Activated T-helper 2 cell treated with anti-CD3 and anti-CD28 coated beads, Interferon-gamma antibody, Interleukin-2, Interleukin-4, amounts not matched to agents 10 μg/mL and 5 μg/mL and 100 μg/mL, durations not matched to agents 14 hours and 24 hours and 36 hours (primary cell): ENCODE measurements at places on chromosomes 12 and 14.
A peak's percentile ranks its signal among the peaks of the same experiment; 100 is the strongest.

DNA sequence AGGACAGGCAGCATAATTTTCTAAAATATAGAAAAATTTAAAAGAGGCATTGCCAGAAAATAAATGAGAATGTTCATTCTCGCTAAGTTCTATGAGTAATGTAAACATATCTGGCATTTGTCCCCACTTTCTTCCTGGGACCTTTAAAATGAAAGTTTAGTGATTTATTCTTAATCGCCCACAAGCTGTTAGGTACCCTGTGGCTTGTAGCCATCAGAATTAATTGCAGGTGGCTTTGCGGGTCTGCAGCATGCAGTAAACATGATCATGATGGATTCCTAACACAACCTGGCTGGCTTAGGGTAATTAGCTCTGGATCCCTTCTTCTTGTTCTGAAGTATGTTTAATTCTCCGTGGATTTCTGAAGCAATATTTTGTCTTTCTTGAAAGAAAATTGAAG, 103.5 kb upstream of the FRMD6 start:
- H3K36me3 ChIP-seq = no peaks in the 10 kb centered on the region
- no peak for DNase-seq
- H3K27me3 ChIP-seq = peaks cover 26% of the 10 kb centered on the region

DNA sequence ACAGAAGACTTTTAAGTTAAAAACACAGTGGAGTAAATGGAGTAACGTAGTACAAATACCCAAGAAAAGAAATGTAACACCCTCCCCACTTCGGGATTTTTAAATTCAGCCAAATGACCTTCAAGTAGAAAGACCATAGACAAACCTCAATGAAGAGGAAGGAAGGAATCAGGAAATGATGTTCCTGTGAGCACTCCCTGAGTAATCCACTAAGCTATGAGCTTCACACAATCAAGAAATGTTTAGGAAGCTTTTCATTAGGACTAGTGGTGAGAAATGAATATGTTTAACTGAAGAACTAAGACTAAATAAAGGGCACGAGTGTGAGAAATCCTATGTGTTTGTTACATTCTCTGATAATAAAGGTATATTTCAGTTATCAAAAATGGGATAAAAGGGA, 10.1 kb downstream of the TCL1A start:
- H3K4me3 ChIP-seq = no peak overlapping the region
- H3K27me3 ChIP-seq = peaks cover 26% of the 10 kb centered on the region
- DNase-seq = no peak
- no peak overlapping the region for H3K27ac ChIP-seq
- no peaks in the 10 kb centered on the region for H3K36me3 ChIP-seq

GRCh38 chr12:51246254-51246853, 7.7 kb downstream of the DAZAP2 start:
- peaks cover 37% of the 10 kb centered on the region for H3K4me1 ChIP-seq
- H3K27me3 ChIP-seq = no peaks in the 10 kb centered on the region
- H3K4me3 ChIP-seq = peak overlapping the region; percentile 11
- no peak for DNase-seq
- H3K36me3 ChIP-seq = peaks cover 38% of the 10 kb centered on the region
- H3K27ac ChIP-seq = peak overlapping the region; percentile 62

GRCh38 chr14:96479435-96480146, 22.6 kb upstream of the PAPOLA start:
- no peak overlapping the region for H3K27ac ChIP-seq
- H3K36me3 ChIP-seq = no peaks in the 10 kb centered on the region
- no peak overlapping the region for H3K4me3 ChIP-seq
- H3K27me3 ChIP-seq = peaks cover 10% of the 10 kb centered on the region

DNA sequence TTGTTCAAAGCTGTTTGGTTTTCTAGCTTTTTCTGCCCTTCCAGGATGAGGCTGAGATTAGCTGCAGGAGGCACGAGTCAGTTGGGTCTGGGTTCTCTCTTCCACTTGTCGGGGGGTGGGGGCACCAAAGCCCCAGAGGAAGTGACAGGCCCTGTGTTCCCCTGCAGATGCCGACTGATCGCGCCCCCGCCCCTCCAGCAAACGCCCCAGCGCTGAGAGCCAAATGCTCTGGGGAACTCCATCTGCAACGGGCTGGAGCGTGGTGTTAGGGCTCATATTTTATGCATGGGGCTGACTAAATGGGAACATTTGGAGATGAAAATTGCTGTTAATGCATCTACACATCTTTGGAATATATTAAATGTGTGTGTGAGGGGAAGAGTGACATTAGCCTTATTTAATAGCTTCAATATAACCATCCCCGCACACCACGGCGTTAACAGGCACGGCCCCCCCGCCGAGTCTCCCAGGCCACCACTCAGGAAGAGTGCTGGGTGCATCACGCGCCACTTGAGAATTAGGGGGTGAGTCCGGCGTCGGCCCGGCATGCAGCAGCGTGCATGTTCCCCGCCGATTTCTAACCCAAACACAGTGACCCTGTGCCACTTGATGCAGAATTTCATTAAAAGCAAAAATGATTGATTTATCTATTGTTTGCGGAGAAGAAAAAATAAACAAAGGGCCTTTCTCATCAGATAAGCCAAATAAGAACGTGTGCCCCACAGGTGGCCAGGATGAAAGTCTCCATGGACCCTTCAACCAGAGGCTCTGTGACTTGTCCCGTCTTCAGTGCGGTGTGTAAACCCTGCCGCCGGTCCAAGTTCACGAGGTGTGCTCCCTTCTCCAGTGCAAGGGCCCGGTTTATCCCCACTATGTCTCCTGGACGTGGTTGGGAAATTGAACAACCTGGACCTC, 165.0 kb upstream of the RTL1 start:
- no peak for DNase-seq
- no peak overlapping the region for H3K27ac ChIP-seq
- no peaks in the 10 kb centered on the region for H3K36me3 ChIP-seq
- no peaks in the 10 kb centered on the region for H3K27me3 ChIP-seq
- H3K4me1 ChIP-seq = no peaks in the 10 kb centered on the region

- no peaks in the 10 kb centered on the region for H3K27me3 ChIP-seq
- no peak for DNase-seq
- no peak overlapping the region for H3K4me3 ChIP-seq
Observed at GRCh38 chr12:8956772-8957171, 7.3 kb upstream of the M6PR start.

GRCh38 chr12:11509326-11509725, 114.0 kb upstream of the PRB2 start:
- H3K4me3 ChIP-seq = no peak overlapping the region
- H3K27ac ChIP-seq = no peak overlapping the region
- DNase-seq = no peak

- H3K4me1 ChIP-seq = no peaks in the 10 kb centered on the region
- DNase-seq = no peak
- H3K4me3 ChIP-seq = no peak overlapping the region
- H3K36me3 ChIP-seq = no peaks in the 10 kb centered on the region
Observed at GRCh38 chr12:29792132-29792531, 8.4 kb upstream of the TMTC1 start.

- no peak overlapping the region for H3K4me3 ChIP-seq
- H3K27me3 ChIP-seq = peaks cover 7% of the 10 kb centered on the region
- H3K36me3 ChIP-seq = no peaks in the 10 kb centered on the region
Observed at GRCh38 chr12:95402096-95402495, 71.9 kb upstream of the METAP2 start.

GRCh38 chr12:13799574-13799973, 181.8 kb downstream of the GRIN2B start:
- no peaks in the 10 kb centered on the region for H3K36me3 ChIP-seq
- no peak for DNase-seq
- H3K4me3 ChIP-seq = no peak overlapping the region
- H3K27me3 ChIP-seq = no peaks in the 10 kb centered on the region
- H3K27ac ChIP-seq = no peak overlapping the region

DNA sequence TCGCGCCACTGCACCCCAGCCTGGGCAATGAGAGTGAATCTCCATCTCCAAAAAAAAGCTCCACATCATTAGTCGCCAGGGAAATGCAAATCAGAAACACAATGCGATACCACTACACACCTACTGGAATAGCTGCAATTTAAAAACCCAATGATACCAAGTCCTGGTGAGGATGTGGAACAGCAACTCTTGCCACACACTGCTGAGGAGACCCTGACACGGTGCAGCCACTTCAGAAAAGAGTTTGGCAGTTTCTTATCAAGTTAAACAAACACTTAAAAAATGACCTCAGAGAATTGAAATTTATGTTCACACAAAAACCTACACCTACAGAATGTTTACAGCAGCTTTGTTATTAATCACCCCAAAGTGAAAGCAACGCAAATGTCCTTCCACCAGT, 12.1 kb downstream of the P2RX2 start:
- no peak overlapping the region for H3K4me3 ChIP-seq
- peaks cover 65% of the 10 kb centered on the region for H3K36me3 ChIP-seq
- H3K4me1 ChIP-seq = no peaks in the 10 kb centered on the region
- H3K27me3 ChIP-seq = no peaks in the 10 kb centered on the region
- no peak for DNase-seq

- peaks cover 8% of the 10 kb centered on the region for H3K36me3 ChIP-seq
- no peak overlapping the region for H3K4me3 ChIP-seq
- H3K27me3 ChIP-seq = no peaks in the 10 kb centered on the region
Observed at GRCh38 chr12:57840726-57841125, 5.8 kb downstream of the CTDSP2 start.

DNA sequence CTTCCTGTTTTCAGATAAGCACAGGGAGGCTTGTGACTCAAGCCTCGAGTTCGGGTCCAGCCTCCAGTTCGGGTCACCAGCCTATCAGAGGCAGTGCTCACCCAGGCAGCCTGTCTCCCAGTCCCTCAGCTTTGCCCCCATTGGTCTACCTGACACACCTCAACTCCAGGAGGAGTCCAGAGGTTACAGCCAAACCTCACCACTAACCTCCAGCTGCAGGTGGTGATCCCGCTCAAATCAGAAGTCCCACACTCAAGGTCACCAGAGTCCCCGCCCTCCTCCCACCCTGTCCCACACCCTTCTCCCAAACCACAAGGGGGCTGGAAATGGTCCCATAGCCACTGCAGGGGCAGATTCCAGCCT, 42.1 kb downstream of the KDM2B start:
- DNase-seq = no peak
- no peaks in the 10 kb centered on the region for H3K27me3 ChIP-seq

GRCh38 chr12:79897617-79898016, 37.3 kb downstream of the PPP1R12A start:
- no peak for DNase-seq
- H3K4me3 ChIP-seq = no peak overlapping the region
- H3K27me3 ChIP-seq = no peaks in the 10 kb centered on the region
- H3K27ac ChIP-seq = no peak overlapping the region

DNA sequence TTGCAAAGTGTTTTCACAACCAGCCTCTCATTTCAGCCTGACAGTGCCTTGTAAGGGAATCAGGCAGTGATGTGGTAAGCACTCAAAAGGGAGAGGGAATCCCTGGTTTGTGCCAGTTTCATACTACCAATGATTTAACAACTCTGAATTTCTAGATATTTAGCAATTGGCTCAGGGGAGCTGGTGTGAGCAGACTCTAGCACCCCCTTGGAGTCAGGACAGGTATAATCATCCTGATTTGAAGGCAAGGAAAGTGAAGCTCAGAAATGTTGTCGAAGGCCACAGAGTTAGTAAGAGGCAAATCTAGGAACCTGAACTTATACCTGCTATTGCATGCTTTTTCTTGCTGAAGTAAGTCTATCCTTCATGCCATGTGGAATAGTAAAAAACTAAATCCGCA, 63.1 kb upstream of the DACT1 start:
- peaks cover 24% of the 10 kb centered on the region for H3K4me1 ChIP-seq
- no peak overlapping the region for H3K4me3 ChIP-seq
- H3K27ac ChIP-seq = no peak overlapping the region
- no peaks in the 10 kb centered on the region for H3K27me3 ChIP-seq
- DNase-seq = no peak
- H3K36me3 ChIP-seq = no peaks in the 10 kb centered on the region

DNA sequence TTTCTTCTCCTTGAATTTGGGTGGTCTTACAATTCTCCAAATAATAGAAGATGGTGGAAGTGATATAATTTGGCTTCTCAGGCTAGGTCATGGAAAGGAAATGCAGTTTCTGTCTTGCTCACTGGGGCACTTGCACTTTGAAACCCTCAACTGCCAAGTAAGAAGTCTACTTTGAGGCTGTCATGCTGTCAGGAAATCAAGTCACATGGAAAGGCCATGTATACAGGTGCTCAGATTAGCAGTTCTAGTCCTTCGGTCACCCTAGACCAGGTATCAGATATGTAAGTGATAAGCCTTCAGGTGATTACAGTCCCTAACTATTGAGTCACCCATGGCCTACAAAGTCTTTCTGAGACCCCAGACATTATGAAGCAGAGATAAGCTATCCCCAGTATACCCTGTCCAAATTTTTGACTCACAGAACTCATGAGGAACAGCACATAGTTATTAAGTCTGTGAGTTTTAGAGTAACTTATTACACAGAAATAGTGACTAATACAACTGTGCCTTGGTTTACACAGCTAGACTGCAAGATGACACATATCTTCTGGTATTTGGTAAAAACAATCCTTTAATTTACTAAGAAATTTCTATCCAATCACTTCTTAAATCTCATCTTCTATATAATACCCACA, 26.3 kb upstream of the BBS10 start:
- no peaks in the 10 kb centered on the region for H3K27me3 ChIP-seq
- no peak overlapping the region for H3K4me3 ChIP-seq
- no peak overlapping the region for H3K27ac ChIP-seq
- DNase-seq = no peak

DNA sequence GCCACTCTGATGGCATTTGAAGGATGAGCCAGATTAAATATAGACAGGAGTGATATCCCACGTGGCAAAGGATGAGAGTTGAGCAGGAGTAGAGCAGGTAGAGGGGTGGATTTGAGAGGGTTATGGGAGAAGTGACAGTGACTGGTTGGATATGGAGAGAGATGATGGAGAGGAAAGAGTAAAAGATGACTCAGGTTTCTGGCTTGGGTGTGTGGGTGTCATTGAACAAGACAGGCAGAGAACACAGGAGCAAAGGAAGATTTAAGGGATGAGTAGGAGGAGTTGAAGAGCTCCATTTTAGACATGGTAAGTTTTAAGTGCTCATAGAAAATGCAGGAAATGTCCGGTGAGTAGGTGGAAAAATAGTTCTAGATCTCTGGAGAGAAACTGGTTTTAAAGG, 136.9 kb downstream of the EGLN3 start:
- no peak for DNase-seq
- H3K27me3 ChIP-seq = peaks cover 57% of the 10 kb centered on the region
- H3K4me3 ChIP-seq = no peak overlapping the region
- H3K27ac ChIP-seq = no peak overlapping the region
- peaks cover 8% of the 10 kb centered on the region for H3K4me1 ChIP-seq
